ENCODE measurements at places on chromosomes 5 and 9.

DNA sequence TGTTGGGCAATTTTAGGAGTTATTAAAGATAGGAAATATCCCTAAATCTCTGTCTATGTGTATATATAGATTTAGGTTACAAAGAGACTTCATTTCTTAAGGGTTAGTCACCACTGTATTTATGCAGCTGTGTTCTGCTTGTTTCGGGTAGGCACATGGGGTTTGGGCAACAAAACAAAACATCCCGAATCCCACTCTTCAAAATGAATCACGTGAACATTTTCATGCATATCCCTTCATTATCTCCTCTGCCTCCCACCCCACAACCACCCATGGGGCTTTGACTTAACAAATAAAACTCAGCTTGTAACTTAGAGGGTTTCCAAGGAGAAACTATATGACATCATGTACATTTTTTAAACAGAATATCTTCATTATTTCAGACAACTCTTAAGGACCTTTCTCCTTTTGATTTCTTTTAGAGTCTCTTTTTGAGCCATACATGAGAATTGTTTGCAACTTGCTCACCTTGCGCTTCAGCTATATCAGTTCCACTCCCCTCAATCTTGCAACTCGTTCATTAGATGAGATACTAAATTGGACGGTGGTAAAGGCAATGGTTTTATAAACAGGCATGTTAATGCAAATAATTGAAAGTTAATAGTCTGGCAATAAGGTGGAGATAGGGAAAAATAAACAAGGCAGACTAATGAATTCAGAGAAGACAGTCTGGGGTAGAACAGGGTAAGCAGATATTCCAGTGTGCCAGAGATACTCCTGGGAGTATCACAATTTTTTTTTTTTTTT, 136.7 kb downstream of the CD180 start:
- DNase-seq = peak; percentile 79

DNA sequence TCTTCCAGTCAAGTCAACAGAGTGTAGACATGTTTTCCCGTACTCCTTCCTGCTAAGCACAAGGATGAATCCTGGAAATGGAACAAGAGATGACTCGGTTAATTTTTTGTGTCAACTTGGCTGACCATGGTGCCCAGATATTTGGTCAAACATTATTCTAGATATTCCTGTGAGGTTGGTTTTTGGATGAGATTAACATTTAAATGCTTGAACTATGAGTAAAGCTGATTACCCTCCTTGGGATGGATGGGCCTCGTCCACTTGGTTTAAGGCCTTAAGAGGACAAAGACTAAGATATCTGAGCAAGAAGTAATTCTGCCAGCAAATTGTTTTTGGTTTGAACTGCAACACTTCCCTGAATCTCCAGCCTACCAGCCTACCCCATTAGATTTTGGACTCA, 338.1 kb upstream of the MSX2 start:
- peak; percentile 14 for DNase-seq

GRCh38 chr5:76084496-76085242, 1.5 kb downstream of the SV2C start:
- no peak for DNase-seq

GRCh38 chr9:123058834-123059233, 25.4 kb downstream of the GPR21 start:
- DNase-seq = peak; percentile 91

- DNase-seq = peak; percentile 91
Observed at GRCh38 chr5:150155258-150156026, at the start of gene PDGFRB. Gene PDGFRB (minus strand): TSS chr5:150155845. CDS start chr5:150137047, 18,798 bp downstream.

- DNase-seq = no peak
Observed at GRCh38 chr5:13143214-13143613, 801.3 kb downstream of the DNAH5 start.

GRCh38 chr9:12352045-12352315, 341.2 kb upstream of the TYRP1 start:
- no peak for DNase-seq

GRCh38 chr5:149355688-149356087, 2.2 kb upstream of the PCYOX1L start:
- DNase-seq = peak; percentile 19

GRCh38 chr5:6676702-6677101, 36.5 kb upstream of the TENT4A start:
- DNase-seq = peak; percentile 60

- no peak for DNase-seq
Observed at GRCh38 chr9:111967621-111968020, 71.0 kb downstream of the UGCG start.

GRCh38 chr9:108080285-108080684, 590.7 kb upstream of the KLF4 start:
- DNase-seq = no peak

- no peak for DNase-seq
Observed at GRCh38 chr5:171820561-171820960, 34.9 kb downstream of the SMIM23 start.

GRCh38 chr9:70642341-70642740, 227.9 kb upstream of the KLF9 start:
- DNase-seq = no peak

- no peak for DNase-seq
Observed at GRCh38 chr9:135790850-135791249, 88.9 kb downstream of the KCNT1 start.

GRCh38 chr9:121860744-121861143, 209.3 kb downstream of the DAB2IP start:
- peak; percentile 89 for DNase-seq

- peak; percentile 84 for DNase-seq
Observed at GRCh38 chr5:68331192-68332079, 115.9 kb downstream of the PIK3R1 start.
